ENCODE measurements at places on chromosomes 2 and 18.
A peak's percentile ranks its signal among the peaks of the same experiment; 100 is the strongest.

DNA sequence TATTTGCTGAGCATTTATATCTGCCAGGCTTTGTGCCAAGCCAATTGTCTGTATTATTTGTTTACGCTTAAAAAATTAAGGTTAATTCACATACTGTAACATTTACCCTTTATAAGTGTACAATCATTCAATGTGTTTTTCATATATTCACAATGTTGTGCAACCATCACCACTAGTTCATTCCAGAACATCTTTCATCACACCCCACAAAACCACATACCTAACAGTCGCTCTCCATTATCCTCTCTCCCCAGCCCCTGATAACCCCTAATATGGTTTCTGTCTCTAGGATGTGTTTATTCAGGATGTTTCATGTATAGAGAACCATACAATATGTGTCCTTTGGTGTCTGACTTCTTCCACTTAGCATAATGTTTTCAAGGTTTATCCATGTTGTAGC lies 234.1 kb downstream of the INSIG2 start:
- DNase-seq: no peak

DNA sequence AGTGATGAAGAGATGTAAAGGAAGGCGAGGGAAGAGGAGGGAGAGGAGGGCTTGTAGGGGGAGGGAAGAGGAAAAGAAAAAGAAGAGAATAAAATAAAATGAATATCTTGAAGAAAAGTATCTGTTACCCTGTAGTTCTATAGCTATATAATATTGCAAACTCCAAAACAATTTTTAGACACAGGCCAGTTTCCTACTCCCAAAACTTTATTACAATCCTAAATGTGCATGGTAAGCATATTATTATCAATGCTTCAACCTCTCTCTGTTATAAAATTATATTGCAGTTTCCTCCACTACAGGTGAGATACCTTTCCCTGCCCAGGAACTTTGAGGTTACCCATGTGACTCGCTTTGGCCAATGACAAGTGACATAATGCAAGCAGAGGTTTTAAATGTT lies 1351.6 kb upstream of the NRXN1 start:
- no peak for DNase-seq

GRCh38 chr18:25144820-25145219 lies 207.1 kb downstream of the ZNF521 start:
- no peak for DNase-seq

GRCh38 chr18:44885507-44885906 lies 204.8 kb downstream of the SETBP1 start:
- DNase-seq: no peak

GRCh38 chr2:160224060-160224459 lies 24.0 kb upstream of the ITGB6 start:
- DNase-seq: peak; percentile 99

DNA sequence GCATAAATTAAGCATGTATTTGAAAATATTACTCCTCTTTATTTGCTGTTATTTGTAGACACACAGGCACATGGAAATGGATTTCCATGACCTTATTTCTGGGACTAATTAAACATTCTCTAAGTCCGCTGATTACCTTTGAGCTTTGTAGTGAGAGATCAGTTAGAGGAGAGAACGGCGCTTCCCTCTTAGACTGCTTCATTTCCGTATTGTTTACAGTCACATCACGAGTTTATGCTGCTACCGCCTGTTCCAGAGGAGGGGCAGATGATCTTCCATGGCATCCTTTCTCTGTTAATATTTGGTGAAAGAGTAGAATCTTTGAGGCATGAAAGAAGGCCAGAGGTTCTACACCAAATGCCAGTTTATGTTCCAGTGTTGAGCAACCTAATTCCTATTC lies 404.4 kb downstream of the TRIB2 start:
- no peak for DNase-seq

GRCh38 chr2:209577376-209578357 lies 153.8 kb downstream of the MAP2 start:
- DNase-seq: no peak

GRCh38 chr2:85154048-85154753 lies 21.0 kb downstream of the TCF7L1 start:
- DNase-seq: no peak

DNA sequence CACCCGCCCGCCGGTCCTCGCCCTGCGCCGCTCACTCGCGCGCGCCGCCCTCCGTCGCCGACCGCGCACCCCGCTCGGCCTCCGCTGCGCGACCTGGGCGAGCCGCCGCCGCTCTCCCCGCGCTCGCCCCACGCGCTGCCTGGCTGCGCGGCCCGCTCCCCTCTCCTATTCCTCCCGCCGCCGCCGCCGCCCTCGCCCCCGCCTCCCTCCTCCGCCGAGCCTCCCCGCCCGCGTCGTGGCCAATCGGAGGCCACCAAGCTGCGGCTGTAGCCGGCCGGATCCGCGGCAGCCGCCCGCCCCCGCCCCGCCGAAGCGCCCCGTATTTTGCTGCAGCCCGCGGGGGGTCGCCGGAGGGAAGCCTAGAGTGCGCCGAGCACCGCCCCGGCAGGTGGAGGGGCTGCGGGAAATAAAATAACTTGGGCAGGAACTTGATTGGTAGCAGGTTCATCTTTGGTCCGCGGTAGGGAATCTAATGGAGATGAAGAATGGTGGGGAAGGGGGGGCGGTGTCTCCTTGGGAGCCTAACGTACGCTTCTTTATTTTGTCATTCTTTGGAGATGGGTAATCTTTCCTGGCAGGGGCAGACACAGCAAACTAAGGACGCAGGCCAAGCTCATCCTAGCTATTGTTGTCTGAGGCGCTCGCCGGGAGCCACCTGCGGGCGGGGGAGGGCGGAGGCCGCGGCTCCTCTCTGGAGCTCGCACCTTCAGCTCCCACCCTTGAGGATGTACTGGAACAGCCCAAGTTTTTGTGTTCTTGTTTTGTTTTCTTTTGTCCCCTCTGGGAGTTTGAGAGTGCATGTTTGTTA lies 1.1 kb upstream of the CDH2 start:
- DNase-seq: peak; percentile 63

- DNase-seq: peak; percentile 68
Observed at GRCh38 chr2:96315400-96316071, 9.6 kb upstream of the ITPRIPL1 start.

DNA sequence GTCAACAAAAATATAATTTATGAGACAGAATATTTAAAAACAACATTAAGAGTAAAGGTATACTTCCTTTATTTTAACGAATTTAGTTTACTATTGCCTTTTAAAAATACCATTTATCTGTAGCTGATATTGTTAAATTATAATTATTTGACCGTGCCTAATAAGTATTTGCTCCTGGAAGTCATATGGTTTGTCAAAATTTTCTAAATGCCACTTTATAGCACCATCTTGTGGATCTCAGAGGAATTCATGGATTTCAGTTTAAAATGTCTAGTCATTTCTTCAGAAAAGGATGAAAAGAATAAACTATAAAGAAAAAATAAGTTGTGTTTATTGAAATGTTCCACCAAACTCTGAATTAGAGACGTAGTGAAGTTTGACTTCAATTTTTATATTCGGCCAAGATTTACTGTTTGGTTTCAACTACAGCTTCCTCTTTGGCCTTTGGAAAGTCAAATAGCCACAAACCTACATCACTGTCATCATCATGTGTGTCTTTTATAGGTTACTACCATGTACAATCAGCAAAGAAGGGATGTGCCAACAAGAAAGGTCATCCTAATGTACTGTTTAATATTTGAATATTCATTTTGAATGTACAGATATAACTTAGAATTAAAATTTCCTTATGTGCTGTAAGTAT lies 10.3 kb upstream of the FTCDNL1 start:
- DNase-seq: peak; percentile 29

- DNase-seq: no peak
Observed at GRCh38 chr2:223995569-223995968, 38.3 kb downstream of the MRPL44 start.

- peak; percentile 26 for DNase-seq
Observed at GRCh38 chr2:152508446-152508845, 173.5 kb downstream of the FMNL2 start.

DNA sequence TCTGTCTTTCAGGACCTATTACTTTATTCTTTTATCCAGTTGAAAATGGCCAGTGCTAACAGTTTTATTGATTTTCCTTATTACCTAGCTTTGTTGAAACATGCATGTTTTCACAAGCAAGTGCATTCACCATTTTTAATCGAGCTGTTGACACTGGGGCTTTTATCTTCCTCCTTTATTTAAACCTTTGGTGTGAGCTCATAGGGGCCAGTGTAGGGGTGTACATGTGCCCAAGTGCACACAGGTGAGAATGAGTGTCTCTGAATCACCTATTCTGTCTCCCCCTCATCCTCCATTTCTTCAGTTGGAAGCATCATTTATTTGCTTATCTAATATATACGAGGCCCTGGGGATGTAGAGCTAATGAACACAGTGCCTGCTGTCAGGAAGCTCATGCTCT lies 199.1 kb downstream of the PRKCE start:
- no peak for DNase-seq

- DNase-seq: no peak
Observed at GRCh38 chr2:233408366-233409285, 54.3 kb downstream of the DGKD start.

DNA sequence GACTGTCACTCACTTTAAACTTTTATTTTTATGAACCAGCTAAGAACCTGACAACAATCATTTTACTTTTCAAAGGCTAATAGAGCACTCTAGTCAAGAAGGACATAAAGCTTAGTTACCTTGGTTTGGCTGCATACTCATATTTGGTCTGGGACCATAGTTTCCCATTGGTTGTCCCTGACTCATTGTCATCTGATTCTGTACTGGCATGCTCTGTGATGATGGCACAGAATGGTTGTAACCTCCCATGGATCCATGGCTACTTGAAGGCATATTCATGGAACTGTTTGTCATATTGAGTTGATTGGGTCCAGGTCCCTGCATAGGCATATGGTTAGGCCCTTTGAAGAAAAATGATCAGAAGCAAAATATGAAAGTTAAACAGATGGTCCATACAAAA lies 37.9 kb downstream of the SS18 start:
- peak; percentile 5 for DNase-seq

GRCh38 chr18:7096838-7097237 lies 20.8 kb downstream of the LAMA1 start:
- no peak for DNase-seq

DNA sequence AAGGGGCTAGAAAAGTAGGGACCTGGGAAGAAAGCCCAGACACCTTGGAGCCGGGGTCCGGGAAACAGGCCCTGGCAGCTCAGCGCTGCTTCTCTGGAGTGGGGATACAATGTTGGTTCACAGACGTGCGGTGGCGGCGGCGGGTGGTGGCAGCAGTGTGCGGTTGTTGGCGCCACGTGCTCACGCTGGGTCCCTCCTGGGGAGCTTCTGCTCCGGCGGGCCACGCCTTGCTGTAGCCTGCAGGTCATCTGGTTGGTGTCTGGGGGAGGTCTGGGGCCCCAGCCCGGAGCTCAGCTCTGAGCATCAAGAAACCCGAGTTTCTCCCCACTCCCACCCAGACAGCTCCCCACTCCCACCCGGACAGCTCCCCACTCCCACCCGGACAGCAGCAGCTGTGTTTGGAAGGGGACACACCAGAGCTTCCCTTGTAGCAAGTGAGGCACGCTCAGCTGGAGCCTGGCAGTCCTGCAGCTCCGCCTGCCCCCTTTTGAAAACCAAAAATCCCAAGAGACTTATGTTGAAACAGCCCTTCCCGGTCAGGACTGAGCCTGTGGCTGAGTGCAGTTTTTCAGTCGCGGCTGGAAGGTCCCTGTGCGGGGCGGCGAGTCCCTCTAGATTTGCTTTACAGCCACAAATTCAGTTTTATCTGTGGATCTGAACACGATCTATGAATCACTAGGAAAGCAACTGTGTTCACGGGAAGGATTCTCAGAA lies 46.9 kb downstream of the NFATC1 start:
- DNase-seq: no peak

GRCh38 chr2:192151853-192152252 lies 42.9 kb downstream of the TMEFF2 start:
- peak; percentile 85 for DNase-seq

- DNase-seq: no peak
Observed at GRCh38 chr18:30378097-30378496, 664.4 kb downstream of the DSC3 start.

GRCh38 chr18:66682855-66683322 lies 79.0 kb upstream of the CDH19 start:
- no peak for DNase-seq

DNA sequence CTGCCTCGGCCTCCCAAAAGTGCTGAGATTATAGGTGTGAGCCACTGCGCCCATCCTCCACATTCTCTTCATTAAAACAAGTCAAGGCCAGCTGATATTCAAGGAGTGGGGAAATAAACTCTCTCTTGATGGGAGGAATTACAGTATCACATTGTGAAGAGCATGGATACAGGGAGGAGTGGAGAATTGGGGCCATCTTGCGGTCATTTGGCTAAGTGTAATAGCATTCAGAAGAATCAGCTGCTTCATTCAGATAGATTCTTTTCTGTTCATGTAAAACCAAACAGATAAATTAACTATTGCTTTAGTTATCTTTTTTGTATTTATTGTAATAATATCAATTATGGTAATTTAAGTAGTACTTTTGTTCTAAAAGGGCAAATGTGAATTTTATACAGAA lies 156.3 kb downstream of the UBR3 start:
- DNase-seq: no peak

DNA sequence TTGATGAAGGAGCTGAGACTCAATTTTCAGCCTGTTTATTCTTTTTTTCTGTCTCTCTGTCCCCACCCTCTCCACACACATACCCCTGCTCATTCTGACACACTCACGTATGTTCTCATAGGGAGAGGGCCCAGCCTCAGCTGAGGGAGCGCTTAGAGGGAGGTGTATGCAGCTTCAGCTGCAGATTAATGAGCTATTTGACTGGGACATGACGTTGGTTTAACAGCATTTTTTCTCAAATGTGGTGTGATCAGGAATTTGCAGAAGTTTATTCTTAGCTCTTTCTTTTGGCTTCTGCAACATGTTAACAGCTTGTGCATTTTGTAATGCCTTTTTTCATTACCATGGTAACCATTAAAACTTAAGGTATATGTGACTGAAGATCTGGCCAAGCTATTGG lies 1547.1 kb upstream of the PIK3C3 start:
- no peak for DNase-seq

DNA sequence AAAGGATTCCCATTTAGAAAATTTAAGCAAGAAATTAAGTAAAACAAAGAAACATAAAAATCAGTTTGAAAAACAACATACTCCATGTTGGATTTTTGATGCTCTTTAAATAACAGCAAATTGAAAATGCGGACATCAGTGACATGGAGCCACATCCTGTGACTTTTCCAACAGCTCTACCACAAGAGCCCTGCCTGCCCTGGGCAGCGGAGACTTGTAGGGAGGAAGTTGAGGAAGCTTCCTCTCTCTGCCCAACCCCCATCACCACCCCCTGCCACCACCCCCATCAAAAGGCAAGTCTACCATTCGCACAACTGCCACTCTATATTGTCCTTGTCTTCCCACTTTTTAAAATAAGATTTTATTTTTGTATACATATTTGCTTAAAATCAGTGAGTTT lies 32.8 kb upstream of the DAPL1 start:
- DNase-seq: no peak
